ENCODE measurements at places on chromosomes 1 and 21.

GRCh38 chr1:19852036-19852435, 30.2 kb upstream of the OTUD3 start:
- no peak for DNase-seq

DNA sequence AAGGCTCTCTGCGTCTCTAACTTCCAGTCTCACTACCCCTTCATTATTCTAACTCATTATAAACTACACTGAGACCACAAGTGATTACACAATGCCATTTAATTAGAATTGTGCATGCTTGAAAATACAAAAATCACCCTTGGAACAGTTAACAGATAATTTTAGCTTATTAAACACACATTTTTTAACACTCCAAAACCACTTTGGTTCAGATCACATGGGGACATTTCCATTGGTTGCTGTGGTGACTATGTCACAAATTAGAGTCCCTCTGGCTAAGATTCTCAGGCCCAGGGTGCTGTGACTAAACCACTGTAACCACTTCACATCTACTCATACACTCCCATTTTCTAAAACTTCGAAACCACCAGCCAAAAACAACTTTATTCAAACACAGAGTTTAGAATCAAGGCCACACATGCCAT, 43.0 kb downstream of the JAK1 start:
- no peak for DNase-seq

DNA sequence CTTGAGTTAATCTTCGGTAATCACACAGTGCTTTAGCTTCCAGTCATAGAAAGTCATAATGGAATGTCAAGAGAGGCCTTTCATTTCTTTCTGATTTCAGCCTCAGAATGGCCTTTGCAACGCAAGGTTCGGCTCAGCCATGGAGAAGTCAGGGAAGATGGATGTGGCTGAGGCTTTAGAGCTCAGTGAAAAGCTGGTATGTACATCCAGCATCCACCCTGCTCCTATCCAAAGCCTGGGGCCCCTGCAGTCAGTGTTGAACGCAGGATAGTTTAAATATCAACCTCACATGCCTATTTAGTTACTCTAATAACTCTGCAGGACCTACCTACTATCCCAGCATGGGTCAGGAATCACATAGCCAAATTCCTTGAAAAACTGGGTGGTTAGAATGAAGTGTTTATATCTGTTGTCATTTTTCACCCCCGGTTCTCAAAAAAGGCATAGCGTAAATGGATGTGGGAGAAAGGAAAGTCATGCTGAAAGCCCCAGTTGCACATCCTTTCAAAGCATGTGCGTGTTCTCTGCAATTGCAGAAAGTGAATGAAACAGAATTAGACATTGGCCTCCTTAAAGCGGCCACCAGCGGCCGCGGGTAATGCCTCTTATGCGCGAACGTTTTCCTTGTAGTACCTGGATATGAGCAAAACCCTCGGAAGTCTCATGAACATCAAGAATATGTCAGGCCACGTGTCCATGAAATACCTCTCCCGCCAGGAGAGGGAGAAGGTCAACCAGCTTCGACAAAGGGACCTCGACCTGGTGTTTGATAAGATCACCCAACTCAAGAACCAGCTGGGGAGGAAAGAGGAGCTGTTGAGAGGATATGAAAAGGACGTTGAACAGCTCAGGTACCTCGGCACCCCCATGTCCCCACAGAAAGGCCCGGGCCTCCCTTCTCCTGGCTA, 28.8 kb upstream of the EFHD2 start:
- no peak for DNase-seq

GRCh38 chr1:24535021-24535424, 20.9 kb upstream of the NCMAP start:
- DNase-seq: peak; percentile 66

- peak; percentile 74 for DNase-seq
Observed at GRCh38 chr1:6245869-6246496, 2.0 kb downstream of the HES3 start.

GRCh38 chr21:38613686-38614085, 115.4 kb upstream of the ERG start:
- DNase-seq: no peak

DNA sequence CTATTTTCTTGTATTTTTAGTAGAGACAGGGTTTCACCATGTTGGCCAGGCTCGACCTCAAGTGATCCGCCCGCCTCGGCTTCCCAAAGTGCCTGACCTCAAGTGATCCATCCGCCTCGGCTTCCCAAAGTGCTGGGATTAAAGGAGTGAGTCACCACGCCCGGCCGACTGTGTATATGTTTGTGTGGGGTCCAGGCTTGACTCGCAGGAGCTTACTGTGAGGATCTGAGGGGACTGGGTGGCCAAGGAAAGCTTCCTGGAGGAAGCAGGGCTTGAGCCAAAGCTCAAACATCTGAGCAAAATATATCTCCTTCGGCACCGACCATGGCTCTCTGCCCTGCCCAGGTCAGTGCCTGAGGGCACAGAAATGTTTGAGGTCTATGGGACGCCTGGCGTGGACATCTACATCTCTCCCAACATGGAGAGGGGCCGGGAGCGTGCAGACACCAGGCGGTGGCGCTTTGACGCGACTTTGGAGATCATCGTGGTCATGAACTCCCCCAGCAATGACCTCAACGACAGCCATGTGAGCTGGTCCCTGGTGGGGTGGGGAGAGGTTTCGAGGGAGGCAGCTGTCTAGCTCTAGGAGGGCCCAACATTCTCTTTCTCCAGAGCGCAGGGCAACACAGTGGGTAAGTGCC, 10.5 kb downstream of the PADI3 start:
- peak; percentile 19 for DNase-seq

DNA sequence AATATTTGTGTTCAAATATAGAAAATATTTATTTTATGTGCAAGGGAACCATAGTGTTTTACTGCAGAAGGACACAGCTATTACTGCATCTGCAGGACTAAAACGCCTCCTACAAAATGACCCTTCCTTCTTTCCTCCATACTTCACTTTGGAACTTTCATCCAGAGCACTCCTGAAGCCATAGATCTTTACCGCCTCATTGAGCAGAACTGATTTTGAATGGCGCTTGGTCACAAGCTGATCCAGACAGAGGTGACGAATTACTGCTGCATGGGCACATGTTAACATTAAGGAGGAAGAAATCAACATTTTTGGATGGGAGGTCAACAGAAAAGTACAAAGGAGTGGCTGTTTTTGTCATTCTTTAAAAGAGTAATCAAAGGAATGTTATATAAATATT, 931.6 kb downstream of the NCAM2 start:
- no peak for DNase-seq

DNA sequence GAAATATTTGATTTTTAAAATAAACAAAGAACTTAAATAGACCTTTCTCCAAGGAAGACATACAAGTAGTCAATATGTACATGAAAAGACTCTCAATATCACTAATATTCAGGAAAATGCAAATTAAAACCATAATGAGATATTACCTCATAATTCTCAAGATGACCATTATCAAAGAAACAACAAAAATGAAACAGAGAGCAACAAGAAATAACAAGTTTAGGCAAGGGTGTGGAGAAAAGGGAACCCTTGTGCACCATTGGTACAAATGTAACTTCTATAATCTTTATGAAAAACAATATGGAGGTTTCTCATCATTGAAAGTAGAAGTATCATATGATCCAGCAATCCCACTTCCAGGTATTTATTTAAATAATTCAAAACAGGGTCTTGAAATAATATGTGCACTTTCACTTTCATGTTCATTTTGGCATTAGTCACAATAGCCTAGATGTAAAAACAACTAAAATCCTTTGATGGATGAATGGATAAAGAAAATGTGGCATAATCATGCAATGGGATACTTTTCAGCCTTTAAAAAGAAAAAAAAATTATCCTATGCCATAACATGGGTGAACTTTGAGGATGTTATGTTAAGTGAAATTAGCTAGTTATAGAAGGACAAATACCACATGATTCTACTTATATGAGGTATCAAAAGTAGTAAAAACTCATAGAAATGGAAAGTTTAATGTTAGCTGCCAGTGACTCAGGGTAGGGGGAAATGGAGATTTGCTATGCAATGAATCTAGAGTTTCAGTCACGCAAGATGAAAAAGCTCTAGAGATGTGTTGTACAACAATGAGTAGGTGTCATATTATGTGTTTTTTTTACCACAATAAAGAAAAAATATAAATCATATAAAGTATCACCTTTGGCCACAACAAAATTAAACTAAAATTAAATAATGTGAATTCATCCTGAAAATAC, 114.5 kb upstream of the LYPLAL1 start:
- no peak for DNase-seq

DNA sequence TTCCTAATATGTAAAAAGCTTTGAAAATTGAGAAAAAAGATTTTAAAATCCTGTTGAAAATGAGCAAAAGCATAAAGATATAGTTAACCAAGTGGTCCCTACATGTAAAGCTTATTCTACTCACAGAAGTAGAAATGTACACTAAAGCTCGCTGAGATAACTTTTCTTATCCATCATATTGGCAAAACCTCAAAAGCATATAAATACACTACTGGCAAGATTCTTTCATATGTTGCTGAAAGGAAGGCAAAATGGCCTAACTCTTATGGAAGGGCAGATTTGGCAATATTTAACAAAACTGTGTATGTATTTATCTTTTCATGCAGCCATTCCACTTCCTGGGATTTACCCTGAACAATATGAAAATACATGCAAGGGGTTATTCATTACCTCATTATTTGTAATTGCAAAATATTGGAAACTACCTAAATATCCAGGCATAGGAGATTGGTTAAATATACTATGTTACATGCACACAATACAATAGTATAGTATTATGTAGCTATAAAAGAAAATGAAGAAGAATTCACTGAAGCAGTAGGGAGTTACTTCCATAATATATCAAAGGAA, 43.2 kb upstream of the LYPLAL1 start:
- no peak for DNase-seq

DNA sequence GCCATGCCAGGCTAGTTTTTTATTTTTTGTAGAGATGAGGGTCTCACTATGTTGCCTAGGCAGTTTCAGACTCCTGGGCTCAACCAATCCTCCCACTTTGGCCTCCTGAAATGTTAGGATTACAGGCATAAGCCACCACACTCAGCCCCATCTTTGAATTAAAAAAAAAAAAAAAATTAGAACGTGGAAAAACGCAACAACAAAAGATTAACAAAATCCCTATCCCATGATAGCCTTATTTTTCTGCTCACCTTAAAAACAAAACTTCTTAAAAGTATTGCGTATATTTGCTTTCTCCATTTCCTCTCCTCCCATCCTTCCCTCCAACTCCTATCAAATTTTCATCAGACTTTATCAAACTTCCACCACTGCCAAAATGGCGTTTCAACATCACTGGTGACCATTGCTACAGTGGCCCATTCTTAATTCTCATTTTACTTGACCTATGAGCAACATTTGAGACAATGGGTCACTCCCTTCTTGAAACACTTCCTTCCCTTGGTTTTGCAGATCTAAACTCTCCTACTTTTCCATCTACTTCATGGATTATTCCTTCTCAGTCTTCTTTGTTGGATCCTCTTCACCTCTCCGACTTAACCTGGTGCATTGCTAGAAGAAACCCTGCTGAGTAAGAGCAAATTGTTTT, 579 bp upstream of the ZNF684 start:
- no peak for DNase-seq

DNA sequence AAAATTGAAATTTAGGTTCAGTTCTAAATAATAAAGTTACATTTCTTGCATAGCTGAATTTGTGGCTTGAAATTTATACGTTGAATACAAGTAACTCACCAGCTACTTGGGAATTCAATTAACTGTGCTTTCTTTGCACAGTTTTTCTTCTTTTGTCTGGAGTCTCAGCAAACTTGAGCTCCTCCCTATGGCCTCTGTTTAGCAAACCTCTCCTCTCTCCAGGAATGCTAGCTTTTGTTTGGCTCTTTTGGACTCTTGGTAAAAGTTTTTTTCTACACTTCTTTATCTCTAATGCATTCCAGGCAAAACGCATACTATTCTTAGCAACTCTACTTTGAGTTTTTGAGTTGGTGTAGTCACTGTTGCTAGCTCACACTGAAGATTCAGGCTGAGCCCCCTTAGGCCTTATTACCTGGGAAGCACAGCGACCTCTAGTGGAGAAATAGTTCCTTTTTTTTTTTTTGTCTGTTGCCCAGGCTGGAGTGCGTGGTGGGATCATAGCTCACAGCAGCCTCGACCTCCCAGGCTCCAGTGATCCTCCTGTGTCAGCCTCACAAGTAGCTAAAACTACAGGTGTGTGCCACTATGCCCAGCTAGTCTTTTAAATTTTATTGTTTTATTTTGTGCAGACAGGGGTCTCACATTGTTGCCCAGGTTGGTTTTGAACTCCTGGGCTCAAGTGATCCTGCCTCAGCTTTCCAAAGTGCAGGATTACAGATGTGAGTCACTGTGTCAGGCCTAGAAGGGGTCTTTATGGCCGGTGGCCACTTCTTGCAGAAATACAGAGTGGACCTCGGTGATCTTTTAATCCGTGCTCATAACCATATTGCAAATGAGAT, 61.7 kb downstream of the CASQ2 start:
- DNase-seq: no peak

- no peak for DNase-seq
Observed at GRCh38 chr21:32138658-32139057, 140.2 kb downstream of the MIS18A start.

GRCh38 chr1:221783437-221783836, 41.5 kb upstream of the DUSP10 start:
- DNase-seq: no peak

DNA sequence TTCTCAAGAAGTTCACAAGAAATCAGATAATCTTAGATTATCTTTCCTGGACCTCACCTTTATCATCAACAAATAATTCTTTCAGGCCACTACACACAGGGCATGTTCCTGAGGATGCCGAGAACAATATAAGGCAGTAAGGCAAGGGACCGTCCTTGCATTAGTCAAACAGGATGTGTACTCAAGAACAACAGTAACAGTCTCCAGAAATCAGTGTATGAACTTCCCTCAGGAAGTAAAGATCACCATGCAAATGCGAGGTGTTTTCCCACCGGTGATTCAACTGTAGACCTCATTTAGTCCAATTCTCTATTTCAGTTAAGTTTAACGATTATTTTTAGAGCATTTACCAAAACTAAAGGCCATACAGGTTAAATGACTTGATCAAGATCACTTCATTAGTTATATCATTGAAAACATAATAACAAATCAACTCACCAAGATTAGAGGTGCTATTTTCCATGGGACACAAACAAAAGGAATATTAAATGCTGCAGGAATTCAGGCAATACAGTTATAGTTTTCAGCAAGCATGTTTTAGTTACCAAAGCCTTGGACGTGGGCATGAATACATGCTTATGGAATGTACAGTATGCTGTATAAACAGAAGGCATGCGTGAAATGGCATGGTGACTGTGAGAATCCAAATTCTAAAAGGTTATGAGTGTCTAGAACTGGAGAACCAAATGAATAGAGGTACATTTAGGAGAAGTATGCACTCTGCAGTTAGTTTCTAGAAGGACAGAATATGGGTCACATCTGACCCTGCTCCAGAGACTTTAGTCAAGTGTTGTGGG, 145.2 kb downstream of the TNR start:
- no peak for DNase-seq

- no peak for DNase-seq
Observed at GRCh38 chr1:63732666-63733065, 41.2 kb upstream of the ROR1 start.

DNA sequence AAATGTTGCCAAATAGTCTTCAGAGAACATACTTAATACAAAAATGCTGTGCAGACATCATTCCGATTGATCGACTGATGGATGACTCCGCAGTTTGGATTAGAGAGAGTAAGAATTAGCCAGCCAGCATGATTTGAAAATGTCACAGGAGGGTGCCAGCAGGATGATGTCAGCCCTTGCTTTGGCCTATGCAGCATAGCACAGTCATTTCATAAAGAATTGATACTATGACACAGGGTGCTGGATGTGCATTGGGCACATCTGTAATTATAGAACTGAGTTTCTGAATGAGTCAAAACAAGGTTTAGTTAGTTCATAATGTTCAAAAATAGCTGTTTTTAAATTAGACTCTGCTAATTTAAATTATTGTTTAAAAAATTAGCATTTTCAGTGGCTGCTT, 21.6 kb upstream of the TRAF5 start:
- no peak for DNase-seq
